ENCODE measurements at places on chromosomes 5 and 9.

DNA sequence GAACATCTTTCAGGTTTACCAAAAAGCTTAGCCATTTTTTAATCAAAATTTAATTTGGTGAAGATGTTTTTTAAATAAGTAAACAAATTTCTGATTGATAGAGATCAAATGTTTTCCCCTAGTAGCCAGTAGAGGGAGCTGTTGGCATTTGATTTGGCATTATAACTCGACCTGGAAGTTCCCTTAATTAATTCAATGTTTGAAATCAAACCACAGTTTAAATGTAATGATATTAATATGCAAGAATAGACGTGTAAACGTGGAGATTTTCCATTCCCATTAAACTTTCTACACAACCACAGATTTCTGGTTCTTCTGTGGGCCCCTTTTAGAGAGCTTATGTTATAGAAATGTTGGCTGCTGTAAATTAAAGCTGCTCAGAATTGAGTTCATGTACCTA lies 148.1 kb upstream of the MPDZ start:
- DNase-seq, result no peak

- no peak for DNase-seq
Observed at GRCh38 chr9:99027443-99027842, 77.5 kb upstream of the TGFBR1 start.

GRCh38 chr9:126406075-126406667 lies 79.5 kb downstream of the MVB12B start:
- DNase-seq, result no peak

- no peak for DNase-seq
Observed at GRCh38 chr9:76090330-76090729, 199.9 kb downstream of the PCSK5 start.

GRCh38 chr5:24714746-24715145 lies 70.0 kb upstream of the CDH10 start:
- no peak for DNase-seq

GRCh38 chr5:144162686-144163085 lies 7.8 kb downstream of the YIPF5 start:
- DNase-seq, result no peak

- DNase-seq, result no peak
Observed at GRCh38 chr5:150320044-150320613, 17.4 kb upstream of the ARSI start.

GRCh38 chr5:21807953-21808352 lies 1045.2 kb downstream of the CDH12 start:
- DNase-seq, result no peak

- DNase-seq, result no peak
Observed at GRCh38 chr5:150166037-150166649, 435 bp upstream of the CDX1 start.

Measured in activated naive CD4-positive, alpha-beta T cell treated with anti-CD3 and anti-CD28 coated beads, Interleukin-2, amount 10 ng/mL, durations not matched to agents 7 days and 5 days (primary cell).